ENCODE measurements at places on chromosomes 4 and X.

DNA sequence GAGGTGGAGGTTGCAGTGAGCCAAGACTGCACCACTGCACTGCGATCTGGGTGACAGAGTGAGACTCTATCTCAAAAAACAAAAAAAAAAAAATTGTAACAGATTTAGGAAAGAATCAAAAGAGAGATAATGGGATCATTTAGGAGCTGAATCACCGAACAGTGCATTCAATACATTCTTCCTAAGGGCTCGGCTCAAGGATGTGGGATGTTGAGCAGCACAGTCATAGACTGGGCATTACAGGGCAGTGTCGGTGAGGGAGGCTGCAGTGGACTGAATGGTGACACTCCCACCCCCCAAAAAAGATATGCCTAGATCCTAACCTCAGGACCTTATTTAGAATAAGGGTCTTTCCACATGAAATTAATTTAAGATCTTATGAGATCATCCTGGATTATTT lies 70.0 kb downstream of the EVC2 start:
- DNase-seq: no peak

DNA sequence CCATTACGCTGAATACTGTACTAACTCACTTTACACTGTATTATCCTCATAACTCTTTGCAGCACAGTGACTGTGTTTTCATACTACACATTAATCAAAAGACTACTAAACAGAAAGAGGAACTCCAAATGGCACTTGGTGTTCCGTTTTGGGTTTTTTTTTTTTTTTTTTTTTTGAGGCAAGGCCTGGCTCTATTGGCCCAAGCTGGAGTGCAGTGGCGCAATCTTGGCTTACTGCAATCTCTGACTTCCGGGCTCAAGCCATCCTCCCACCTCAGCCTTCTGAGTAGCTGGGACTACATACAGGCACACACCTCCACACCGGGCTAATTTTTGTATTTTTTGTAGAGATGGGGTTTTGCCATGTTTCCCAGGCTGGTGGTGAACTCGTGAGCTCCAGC lies 10.7 kb downstream of the KLHL8 start:
- DNase-seq: peak; percentile 35

GRCh38 chr4:152193059-152193458 lies 342.8 kb downstream of the FBXW7 start:
- DNase-seq: no peak

GRCh38 chr4:25308761-25309160 lies 3.8 kb upstream of the ZCCHC4 start:
- DNase-seq: no peak

DNA sequence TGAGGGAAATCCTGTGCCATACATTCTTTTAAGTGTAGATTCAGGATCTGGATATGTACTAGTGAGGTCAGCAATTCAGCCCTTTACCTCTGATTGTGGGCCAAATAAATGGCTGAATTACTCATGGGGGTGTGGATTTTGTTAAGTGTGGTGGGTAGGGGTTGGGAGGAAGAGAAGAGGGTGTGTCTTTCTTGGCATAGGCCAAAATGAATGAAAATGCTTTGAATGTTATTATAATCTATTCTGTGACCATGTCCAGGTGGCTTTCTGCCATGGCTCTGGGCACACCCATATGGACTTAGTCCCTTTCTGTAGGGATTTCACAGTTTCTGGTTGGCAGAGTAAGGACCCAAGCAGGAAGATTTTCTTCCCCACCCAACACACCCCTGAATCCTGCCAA lies 244.3 kb downstream of the CBR4 start:
- no peak for DNase-seq

- DNase-seq: no peak
These were observed 8.2 kb downstream of the SH3KBP1 start for GRCh38 chrX:19879181-19879580.

GRCh38 chr4:87278335-87278794 lies 44.3 kb downstream of the HSD17B13 start:
- no peak for DNase-seq

- no peak for DNase-seq
These were observed 68.0 kb upstream of the ATXN3L start for GRCh38 chrX:13387666-13388494.

GRCh38 chrX:135481696-135482179 lies 38.7 kb upstream of the INTS6L start:
- no peak for DNase-seq

DNA sequence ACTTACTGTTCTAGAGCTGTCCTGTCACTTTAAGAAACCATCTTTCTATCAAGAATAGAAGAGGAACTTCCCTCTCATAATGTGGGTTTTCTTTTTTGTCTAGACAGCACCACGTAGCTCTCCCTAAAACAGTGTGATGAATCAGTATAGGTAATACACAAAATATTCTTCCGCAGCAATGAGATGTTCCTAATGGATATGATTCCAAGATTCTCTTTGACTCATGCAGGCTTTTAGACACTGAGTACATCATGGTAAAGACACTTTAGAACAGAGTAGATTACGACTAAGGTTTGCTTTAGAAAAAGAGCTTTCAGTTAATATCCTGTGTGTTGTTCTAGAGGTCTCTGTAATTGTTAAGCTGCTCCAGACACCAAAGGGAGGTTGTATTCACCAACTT lies 69.8 kb downstream of the PTTG2 start:
- DNase-seq: no peak

- no peak for DNase-seq
These were observed 109.4 kb upstream of the C1GALT1C1 start for GRCh38 chrX:120739300-120739699.

DNA sequence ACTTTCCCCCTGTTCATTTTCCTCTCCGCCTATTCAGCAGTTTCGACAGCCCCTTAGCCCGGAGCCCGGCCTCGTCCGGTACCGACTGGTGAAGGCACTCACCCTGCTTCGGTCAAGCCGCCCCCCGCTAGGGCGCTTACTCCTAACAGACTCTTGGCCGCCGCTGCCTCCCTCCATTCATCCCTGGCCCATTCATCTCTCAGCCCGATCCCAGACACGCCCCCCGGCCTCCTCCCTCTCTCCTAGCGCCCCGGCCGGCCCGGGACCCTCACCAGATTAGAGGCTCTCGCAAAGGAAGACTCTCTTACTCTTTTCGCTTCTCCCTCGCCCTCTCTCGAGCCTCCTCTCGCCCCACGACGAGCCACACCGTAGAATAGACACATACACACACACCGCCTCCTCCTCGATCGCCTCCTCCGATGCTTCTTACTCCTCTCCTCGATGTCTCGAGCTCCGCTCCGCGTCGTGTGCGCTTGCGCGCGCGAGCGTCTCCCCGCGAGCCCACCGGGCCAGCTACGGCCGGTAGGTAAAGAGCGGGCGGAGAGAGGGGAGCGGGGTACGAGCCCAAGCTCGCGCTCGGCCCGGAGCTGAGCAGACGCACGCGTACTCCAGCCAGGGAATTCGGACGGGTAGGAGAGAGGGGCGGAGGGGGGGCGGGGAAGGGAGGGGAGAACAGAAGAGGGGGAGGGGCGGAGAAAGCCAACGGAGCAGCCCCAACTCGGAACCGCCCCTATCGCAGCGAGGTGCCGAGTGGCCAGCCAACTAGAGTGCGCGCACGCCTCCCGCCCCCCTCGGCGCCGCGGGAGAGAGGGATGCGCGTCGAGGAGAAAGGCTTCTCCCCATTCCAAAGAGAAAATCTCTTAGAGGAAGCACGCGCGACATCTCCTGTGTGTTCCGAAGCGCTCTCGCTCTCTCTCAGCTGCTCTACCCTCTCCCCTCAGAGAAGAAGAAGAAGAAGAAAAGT lies at the start of gene WNK3:
WNK3 (minus strand) TSS at position 633 of the 964 bp plus-strand sequence.
- no peak for DNase-seq

DNA sequence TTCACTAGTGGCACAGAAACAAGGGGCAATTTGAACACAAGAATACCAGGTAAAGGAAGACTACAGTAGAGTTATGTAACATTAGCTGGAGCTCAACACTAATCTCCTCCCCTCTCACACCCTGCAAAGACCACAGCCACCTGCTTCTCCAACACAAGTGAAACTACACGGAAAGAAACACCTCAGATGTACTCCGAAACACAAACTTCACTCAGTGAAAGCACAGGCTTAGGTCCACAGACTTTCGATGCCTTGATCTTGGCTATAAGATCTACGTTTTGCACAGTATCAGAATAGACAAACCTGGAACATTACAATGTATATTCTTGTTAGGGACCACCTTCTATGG lies 7.6 kb downstream of the ACSL1 start:
- DNase-seq: peak; percentile 75

GRCh38 chr4:5908876-5909427 lies 16.1 kb upstream of the CRMP1 start:
- DNase-seq: no peak

- DNase-seq: no peak
These were observed 109.2 kb downstream of the STOX2 start for GRCh38 chr4:184014301-184014700.

- peak; percentile 47 for DNase-seq
These were observed 105.6 kb downstream of the CNKSR2 start for GRCh38 chrX:21479695-21480270.

DNA sequence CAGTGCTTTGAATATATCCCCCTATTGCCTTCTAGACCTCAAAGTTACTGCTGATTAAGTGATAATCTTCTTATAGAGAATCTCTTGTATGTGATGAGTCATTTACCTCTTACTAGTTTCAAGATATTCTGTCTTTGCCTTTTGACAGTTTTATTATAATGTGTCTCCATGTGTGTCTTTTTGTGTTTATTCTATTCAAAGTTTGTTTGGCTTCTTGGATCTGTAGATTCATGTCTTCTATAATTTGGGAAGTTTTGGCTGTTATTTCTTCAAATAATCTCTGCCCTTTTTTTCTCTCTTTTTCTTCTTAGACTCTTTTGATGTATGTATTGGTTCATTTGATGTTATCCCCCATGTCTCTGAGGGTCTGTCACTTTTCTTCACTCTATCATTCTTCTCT lies 915.7 kb upstream of the GRIA3 start:
- no peak for DNase-seq

- no peak for DNase-seq
These were observed 173.7 kb downstream of the RPA4 start for GRCh38 chrX:97057349-97057909.

DNA sequence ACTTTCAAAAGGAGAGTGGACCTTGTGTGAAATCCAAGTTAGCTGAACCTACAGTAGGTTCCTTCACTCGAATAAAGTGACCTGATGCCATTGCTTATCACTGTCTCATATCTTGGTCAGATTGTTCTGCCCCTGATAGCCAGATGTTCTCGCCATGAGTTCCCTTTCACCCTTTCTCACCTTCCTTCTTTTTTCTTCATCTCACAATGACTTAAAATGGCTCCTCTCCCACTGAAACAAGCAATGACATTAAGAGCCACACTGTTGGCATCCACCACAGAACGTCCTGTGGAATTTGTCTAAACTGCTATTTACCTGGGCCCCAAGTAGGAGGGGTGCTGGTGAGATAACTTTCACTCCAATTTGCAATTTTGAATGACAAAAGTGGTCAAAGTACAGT lies 227.6 kb upstream of the PPP1R2C start:
- no peak for DNase-seq

DNA sequence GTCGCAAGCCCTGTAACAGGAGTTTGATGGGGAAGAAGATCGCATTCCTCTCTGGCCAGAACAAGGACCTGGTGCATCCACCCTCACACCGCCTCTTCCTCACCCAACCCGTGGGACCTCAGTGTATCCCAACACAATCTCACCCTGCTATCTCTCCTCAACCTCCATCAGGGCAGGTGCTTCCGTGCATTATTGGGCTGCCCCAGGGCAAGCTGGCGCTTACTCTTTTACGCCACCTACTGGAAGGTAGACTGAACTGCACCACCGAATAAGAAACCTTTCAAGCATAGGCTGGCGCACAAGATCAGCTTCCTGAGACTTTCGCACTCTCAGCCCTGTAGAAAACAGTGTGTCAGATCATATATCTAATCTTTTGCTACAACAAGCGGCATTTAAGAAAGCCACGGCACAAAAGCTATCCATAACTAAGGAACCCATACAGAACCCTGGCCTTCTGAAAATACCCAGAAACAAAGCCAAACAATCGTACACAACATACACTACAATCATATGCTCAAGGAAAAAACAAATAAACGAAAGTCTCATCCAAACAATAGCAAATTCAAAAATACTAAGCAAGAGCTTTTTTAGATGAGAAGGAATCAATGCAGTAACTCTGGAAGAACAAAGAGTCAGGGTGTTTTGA lies 209.3 kb downstream of the UGT8 start:
- DNase-seq: peak; percentile 55

DNA sequence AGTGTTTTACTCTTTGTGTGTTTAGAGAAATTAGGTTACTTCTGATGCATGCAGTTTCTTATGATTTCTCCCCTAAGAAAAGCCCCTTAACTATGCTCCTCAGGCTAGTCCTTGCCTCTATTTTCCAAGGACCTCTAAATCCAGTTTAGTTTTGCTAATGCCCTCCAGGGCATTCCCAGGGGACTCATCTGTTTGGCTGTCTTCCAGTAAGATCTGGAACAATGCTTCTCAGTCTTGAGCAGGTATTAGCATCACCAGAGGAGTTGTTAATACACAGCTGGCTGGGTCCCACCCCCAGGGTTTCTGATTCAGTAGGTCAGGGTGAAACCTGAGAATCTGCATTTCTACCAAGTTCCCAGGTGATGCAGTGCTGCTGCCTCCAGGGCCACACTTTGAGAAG lies 56.9 kb downstream of the OTC start:
- no peak for DNase-seq

DNA sequence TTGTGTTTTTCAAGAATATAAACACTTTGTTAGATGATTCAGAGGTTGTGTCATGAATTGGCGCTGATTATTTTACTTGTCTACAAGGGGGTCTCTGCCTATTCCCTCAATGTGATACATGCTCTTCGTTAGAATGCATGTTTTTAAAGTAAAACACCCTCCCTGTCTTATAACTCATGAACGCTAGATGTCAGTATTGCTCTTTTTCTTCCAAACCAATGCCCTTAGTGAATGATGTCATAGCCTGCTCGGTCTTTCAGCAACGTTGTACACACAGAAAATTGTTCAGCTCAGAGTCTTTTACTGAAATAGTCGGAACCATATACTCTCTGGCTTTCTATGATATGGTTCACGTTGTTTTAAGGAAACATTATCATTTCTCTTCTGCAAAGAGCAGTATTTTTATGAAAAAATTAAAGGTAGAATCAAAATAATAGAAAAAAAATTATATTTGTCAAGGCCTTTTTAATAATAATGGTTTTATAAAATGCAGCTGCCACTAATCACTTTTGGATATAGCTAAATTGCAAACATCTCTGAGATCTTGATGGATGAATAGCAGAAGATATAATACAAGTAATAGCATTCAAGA lies 292.9 kb downstream of the TLL1 start:
- peak; percentile 68 for DNase-seq

DNA sequence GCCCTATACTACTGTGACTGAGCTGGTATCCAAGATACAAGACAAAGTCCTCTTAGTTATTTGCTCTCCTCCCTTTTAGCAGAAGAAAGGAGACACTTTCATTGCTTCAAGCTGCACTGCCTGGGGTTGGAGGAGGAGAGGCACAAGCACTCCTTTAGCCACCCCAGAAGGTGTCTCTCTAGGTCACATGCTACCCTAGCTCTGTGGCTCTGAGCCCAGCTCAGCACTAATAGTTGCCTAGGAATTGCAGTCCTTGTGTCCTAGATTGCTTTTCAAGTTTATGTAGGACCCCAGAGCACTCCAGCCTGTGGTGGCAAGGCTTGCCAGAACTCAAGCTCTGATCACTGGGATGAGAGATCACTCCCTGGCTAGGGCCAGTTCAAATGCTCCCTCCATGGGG lies 24.4 kb upstream of the LHFPL1 start:
- DNase-seq: no peak

GRCh38 chrX:72540318-72540717 lies 32.3 kb downstream of the HDAC8 start:
- DNase-seq: peak; percentile 7

Measured in OCI-LY7 (cell line).